Activated T-helper 2 cell treated with anti-CD3 and anti-CD28 coated beads, Interferon-gamma antibody, Interleukin-2, Interleukin-4, amounts not matched to agents 10 μg/mL and 5 μg/mL and 100 μg/mL, durations not matched to agents 14 hours and 24 hours and 36 hours (primary cell): ENCODE measurements at places on chromosomes 4 and X. TPM values are rescaled to one million over a fixed set of nuclear protein-coding genes. Genes with fewer than 3 reads are reported as not detected.

HSFX3 gene
- 0.27 TPM in 1 of 2 replicates, not detected in the other for total RNA-seq

RELL1 gene
- 19.3 and 22.2 TPM in 2 replicates for total RNA-seq

ARX gene
- total RNA-seq = not detected in 2 replicates

UGT8 gene
- total RNA-seq = 0.07 TPM in 1 of 2 replicates, not detected in the other

PTTG2 gene
- not detected in 2 replicates for total RNA-seq

DNA sequence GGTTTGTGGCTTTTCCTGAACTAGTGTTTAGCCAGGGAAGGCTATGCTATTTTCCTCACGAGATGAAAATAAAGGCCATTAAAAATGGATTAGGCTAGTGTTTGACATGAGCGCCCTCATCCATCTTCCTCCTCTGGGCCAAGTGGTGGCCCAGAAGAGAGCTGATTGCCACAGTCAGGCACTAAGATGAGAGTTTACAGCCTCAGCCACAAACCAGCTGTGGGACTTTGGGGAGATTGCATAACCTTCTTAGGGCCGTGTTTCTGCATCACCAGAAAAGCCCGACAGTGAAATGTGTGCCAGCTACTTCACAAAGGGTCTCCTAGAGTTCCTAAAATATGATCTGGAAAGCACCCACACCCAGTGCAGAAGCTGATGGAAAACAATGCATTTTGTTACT is 42.3 kb upstream of the LNX1 start:
- no peak for DNase-seq

GRCh38 chr4:181517491-181517890 is 725.7 kb upstream of the TENM3 start:
- no peak for DNase-seq

DNA sequence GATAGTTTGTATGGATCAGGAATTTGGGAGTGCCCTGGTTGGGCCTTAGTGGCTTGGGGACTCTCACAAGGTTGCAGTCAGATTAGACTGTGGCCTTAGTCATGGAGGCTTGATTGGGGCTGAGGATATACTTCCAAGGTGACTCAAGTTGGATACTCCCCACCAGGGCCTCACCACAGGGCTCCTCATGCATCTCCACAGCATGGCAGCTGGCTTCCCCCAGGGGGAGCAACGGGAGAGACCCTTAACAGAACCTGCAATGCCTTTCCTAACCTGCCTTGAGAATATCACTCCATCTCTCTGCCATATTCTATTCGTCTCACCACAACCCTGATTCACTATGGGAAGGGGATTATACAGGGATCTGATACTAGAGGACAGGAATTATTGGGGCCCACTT is 161.9 kb downstream of the RELL1 start:
- no peak for DNase-seq

DNA sequence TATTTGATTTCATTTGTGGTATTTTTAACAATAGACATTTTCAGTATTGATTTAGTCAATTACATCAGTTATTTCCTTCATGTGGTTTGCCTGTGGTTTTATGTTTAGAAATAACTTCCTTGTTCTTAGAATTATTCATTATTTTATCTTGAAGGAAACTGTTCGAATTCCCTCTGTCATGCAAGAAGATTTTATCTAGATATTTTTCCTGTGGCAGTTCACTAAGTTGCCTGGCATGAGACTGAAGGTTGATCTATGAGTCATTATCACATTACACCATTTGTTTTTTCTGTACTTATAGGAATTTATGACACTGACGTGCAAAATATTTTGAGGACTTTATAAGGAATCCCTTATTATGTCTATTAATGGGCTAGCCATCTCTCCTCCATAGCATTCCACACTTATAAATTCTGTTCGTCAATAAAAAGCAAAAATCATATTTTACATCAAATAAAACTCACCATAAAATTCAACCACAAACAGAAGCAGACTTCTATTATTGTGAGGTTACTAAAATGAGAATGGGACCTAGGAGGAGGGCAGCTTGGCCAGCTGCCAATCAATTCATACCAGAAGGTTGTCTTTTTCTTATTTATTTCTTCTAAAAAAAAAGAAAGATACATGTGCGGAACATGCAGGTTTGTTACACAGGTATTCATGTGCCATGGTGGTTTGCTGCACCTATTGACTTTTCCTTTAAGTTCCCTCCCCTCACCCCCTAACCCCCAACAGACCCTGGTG is 179.0 kb downstream of the KCNIP4 start:
- DNase-seq = no peak

DNA sequence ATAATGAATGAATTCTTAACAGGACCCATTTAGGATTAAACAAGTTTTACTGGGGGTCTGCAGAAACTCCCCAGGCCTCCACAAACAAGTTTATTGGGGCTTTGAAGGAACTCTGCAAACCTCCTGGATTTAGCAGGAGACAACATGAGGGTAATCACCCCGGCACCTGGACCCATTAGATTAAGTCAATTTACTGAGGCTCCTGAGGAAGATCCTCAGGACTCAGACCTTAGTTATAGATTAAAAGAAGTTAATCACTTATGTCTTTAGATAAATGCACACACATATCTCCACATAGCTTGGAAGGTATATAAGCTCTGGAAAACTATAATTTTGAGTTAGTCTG is 29.4 kb downstream of the XG start:
- no peak for DNase-seq

- no peak for DNase-seq
Measured at GRCh38 chr4:122065915-122066314, 86.2 kb upstream of the BLTP1 start.

GRCh38 chrX:37332055-37332454 is 17.1 kb upstream of the PRRG1 start:
- DNase-seq = no peak

DNA sequence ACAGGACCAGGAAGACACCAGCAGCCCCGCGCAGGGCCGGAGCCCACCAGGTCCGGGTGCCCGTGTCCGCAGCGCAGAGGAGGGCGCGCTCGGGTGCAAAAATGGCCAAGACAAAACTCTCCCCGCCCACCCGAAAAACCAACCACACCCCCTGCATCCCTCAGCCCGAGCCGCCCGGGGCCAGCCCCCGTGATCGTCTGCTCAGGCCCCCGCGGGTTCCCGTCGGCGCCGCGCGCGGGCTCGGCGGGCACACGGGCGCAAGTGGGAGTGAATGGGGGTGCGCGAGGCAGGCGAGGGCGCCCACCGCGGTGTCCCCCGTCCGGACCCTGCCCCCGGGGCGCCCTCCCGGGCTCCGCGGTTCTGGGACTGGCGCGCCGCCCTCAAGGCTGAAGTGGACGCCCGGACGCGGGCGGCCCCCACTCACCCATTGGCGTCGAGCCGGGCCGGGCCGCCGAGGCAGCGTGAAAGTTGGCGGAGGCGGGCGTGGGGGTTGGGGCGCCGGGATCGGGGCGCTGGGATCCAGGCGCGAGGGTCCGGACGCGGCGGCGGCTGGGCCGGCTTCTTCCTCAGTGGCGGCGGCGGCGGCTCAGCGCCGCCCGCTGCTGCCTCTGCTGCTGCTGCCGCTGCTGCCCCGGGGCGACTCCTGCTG is 393 bp downstream of the SH3KBP1 start:
- DNase-seq = no peak

DNA sequence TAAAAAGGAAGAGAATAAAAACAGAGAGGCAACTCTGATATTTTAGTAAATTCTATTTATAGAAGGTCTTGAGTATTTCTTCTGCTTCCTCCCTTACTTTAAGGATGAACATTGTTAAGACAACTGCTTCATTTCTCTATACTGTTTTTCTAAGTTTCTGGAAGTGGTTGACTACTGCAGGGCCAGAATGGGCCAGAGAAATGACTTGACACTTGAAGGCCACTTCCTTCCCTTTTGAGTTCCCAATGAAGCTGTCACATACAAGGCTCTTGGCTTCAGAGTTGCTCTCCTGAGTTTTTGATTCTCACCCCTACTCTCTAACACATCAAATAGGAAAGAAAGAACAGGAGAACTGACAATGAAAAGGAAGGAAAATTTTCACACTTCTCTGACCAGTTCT is 37.6 kb downstream of the PKD2 start:
- no peak for DNase-seq

- no peak for DNase-seq
Measured at GRCh38 chr4:112916868-112917267, 132.6 kb upstream of the ANK2 start.

DNA sequence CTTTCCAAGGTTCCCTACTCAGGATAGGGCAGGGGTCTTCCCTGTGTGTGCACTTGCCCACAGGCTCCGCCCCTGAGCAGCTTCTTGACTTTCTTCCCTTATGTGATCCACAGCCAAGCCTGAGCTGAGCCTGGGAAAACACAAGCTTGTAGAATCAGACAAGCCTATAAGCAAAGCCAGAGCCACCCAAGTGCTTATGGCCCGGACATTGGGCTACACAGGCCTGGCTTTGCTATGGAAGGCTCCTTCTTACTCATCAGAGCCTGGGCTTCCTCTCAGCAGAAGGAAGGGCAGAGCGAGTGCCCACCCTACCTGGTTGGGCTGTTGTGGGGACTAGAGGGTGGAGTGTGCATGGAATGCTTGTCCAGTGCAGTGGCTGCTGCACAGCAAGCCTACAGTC is 1.3 kb upstream of the TNIP2 start:
- no peak for DNase-seq

GRCh38 chr4:145882604-145883003 is 56.0 kb downstream of the ZNF827 start:
- DNase-seq = no peak

DNA sequence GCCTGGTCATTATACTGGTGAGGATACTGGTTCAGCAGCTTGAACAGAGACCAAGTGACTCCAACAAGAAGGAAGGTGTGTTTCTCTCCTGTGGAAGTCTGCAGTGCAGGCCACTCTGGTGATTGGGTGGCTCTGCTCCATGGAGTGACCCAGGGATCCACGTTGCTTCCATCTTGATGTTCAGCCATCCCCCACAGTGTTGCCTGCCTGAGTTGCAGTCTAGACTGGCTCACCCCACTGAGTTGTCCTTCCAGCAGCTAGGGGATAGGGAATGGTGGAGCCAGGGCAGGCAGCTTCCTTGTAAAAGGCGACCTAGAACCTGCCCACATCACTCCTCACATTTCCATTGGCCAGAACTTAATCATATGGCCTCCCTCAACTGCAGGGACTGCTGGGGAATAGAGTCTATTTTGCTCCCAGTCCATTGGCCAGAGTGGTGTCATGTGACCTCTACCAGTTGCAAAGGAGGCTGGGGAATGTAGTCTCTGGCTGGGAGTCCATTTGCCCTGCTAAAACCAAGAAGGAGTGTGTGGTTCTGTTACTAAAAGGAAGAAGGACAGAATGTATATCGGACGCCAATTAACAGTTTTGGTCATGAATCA is 8.0 kb downstream of the MAN2B2 start:
- no peak for DNase-seq

DNA sequence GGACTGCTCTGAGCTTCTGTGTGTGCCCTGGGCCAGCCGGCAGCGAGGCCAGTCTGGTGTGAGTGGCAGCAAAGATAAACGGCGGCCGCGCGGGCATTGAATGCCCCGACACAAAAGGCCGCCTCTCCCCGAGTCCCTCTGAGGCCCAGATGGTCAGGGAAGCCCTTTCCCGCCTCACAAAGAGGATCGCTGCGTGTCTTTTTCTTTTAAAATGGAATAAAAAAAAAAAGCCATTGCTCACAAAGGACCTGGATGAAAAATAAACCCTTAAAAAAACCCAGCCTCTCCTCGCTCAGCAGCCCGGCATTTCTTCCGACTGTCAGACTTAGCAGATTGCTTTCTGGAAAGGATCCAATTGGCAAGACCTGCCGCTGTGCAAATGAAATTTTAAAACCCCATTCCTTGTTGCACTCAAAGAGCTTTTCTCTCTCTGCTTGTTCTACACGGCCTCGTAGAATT is 578.7 kb downstream of the BCOR start:
- DNase-seq = no peak

DNA sequence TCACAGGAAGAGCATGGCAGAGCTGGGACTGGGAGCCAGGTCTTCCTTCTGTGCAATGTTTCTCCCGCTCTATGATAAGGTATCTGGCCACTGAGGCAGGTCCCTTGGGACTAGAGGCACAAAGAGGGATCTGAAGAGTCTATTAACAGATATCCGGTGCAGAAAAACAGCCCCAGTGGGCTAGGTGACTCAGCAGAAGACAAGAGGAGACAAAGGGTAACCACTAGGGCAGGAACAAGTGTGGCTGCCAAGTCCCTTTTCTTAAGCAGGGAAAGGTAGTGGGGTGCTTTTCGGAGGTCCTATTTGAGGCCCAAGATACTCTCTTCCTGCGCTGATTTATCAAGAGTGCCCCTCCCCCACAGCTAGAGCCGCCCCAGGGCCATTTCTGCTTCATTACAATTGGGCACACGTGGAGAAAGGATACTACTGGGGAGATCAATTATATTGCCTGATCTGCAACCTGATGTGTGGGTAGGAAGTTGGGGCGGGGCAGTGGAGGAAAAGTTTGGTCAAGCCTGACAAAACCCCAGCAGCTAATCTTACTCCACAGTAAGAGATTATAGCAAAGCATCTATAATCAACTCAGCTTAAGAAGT is at the start of gene DGAT2L6:
Gene DGAT2L6 (plus strand): TSS at position 546 of the 596 bp plus-strand sequence. CDS start 100 bp downstream, outside the sequence.
- no peak for DNase-seq

GRCh38 chr4:1602655-1603412 is 81.3 kb downstream of the FAM53A start:
- no peak for DNase-seq

- DNase-seq = no peak
Measured at GRCh38 chrX:72465889-72466288, 106.8 kb downstream of the HDAC8 start.

- DNase-seq = no peak
Measured at GRCh38 chr4:24889991-24890390, 22.9 kb downstream of the CCDC149 start.
